ENCODE measurements at places on chromosomes 7 and 10.

GRCh38 chr10:131630772-131631258 lies 270.0 kb upstream of the PPP2R2D start:
- DNase-seq: no peak

- no peak for DNase-seq
Observed at GRCh38 chr10:90947030-90947960, 26.4 kb upstream of the ANKRD1 start.

DNA sequence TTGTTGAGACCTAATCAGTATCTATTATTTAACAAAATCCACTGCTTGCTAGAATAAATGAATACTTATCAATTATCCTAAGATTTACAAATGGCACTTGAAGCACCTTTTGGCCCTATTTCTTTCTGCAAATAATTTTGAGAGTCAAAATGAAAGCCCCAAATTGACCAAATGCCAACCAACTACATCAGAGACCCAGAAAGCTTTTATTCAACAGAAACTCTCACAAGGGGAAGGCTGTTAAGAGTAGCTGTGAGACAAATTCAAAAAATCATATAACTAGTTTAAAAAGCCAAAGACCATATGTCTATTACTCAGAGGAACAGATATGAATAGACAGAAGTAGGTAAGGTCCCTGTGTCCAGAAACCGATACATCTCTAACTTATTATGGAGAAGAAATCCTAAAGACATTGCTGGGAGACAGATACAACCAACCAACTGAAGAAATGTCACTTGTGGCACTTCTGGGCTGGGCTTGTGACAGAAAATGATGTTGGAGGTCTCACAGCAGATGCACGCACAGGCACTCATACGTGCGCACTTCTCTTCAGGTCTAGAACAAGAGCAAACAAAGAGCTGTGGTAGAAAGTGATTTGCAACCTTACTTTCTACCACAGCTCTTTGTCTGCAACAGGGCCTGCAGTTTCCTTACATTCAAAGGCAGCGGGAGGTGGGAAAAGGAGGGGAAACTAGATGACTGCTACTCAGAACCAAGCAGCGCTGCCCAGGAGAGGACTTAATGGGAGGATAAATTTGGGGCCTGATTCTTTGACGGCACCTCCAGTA lies 58.6 kb upstream of the KCNIP2 start:
- no peak for DNase-seq

- DNase-seq: no peak
Observed at GRCh38 chr7:108294595-108294994, 161.6 kb downstream of the NRCAM start.

GRCh38 chr7:107962817-107963216 lies 40.1 kb downstream of the LAMB1 start:
- DNase-seq: no peak

DNA sequence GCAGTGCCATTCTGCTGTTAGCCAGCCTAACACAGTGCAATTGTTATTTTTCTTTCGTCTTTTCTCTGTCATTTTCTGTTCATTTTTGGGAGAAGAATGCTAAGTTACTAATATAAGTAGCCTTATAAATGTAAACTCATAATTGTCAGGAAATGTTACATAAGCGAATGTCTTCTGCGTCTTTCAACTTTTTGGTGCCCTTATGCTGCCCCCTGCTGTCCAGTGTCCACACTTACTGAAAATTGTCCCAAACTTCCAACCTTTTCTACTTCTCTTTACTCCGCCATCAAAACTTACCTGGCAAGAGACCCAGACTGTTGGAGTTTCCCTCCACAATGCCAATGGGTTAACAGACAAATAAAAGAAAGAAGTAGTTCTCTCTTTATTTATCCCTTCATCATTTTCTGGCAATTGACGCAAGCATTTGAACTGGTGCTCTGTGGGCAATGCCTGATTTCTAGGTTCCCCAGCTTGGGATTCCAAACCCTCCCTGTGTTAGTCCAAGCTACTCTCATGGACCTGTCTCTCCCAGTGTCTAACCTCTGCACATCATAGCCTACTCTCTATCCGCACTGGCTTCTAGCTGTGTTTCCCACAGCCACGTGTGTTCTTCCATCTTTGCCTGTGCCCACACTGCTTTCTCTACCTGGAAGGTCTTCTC lies 21.0 kb upstream of the EPC1 start:
- no peak for DNase-seq

DNA sequence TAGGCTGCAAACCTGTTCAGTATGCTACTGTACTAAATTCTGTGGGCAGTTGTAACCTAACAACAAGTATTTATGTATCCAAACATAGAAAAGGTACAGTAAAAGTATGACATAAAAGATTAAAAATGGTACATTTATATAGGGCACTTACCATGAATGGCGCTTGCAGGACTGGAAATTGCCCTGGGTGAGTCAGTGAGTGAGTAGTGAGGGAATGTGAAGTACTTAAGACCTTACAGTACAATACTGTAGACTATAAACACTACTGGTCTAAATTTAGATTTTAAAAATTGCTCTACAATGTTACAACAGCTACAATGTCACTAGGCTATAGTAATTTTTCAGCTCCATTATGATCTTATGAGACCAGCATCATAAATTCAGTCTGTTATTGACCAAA lies 146.0 kb upstream of the GNAI1 start:
- DNase-seq: no peak

DNA sequence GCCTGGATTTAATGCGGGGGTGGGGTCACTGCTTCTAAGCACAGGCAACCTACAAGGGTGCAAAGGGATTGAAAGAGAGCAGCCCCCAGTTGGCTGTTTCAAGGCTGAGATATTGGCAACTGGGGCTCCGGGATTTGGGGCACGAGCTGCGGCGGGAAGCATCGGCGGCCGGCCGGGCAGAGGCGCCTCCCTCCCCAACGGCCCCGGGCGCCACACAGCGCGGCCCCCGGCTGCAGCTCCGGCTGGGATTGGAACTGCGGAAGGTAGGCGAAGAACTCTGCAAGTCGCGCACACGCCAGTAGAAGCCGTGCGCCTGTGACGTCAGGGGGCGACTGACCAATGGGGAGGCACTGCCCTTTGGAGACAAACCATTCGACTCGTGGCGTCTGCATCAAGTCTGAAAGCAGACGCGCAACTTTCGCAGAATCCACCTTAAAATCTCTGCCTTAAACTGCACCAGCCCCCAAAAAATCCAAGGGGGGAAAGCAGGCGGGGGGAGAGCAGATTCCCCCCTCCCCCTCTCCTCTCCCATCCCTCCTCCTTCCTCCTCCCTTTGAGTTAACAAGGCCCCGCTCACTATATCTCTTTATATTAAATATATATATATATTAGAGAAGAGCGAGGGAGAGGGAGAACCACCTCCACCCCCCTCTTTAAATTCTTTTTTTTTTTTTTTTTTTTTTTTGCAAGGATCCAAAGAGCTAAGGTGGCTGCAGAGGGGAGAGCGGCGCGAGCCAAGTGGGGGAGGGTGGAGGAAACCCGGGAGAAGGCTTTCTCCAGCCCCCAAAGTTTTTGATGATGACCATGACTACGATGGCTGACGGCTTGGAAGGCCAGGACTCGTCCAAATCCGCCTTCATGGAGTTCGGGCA lies at the start of gene DLX6:
TSS of gene DLX6 (plus strand) at position 371 of the 872 bp plus-strand sequence. CDS start at position 796, 425 bp downstream.
- no peak for DNase-seq

DNA sequence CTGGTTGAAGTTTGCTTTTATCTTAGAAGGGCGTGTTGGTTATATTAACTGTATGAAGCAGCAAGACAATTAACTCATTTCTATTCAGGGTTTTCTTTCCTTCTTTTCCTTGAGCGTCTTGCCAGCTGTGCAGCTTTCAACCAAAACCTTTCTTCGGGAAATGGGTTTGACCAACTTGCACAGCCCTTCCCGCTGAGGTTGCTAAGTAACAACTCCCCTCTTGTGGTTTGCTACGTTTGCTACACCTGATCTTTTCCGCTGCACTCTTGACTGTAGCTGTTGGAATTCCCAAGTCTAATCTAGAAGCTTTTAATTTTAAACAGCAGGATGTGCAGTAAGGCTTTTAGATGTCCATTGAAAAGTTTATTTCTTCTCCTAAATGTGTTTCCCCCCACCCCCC lies 116.9 kb downstream of the CDCA7L start:
- no peak for DNase-seq

DNA sequence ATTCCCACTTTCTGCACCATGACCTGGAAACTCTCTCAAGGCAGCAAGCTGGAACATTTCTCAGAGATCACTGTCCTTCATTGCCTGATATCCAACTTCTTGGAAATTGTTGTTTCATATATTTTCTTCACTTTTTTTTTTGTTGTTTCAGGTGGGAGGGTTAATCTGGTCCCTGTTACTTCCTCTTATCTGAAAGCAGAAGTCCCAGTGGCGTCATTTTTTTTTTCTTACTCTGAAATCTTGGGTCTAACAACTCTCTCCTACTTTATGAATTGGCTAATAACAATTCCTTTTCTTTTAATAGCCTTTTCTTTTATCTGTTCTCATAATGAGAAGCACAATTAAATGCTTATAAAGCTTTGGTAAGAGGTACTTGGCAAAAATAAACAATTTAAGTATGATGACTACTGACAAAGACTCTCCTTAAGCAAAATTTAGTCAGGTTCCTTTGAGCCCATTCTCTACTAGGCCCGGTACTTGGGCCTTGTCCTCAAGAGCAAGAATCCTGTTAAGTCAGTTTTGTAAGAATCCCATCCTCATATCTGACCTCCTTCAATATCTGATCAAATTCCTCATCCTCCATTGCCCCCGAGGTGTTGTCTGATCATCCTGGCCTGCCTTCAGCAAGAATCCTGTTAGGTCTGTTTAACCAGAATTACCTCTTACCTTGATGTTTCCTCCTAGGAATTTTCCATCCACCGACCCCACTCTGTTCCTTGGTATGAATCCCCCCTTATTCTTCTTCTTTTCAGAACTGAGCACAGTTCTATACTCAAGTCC lies 11.5 kb upstream of the CC2D2B start:
- no peak for DNase-seq

DNA sequence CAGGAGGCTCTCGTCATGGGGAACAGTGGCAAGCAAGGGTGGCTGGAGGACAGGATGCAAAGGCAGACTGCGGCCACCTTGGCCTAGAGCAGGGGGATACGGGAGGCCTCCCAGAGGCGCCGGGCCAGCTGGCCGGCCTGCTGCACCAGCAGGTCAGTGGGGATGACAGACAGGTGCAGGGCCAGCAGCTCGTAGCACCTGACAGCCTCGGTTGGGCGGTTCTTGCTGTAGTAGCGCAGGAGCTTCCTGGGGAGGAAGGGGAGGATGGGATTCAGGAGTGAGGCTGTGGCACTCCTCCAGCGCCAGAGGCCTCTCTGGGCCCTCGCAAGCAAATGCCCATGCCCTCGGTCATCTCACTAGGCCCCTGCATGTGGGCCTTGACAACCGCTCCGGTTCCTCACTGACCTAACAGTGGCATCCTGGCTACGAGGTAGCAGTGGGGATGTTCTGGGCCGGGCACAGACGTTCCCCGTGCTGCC lies 2.5 kb upstream of the PYROXD2 start:
- DNase-seq: no peak

DNA sequence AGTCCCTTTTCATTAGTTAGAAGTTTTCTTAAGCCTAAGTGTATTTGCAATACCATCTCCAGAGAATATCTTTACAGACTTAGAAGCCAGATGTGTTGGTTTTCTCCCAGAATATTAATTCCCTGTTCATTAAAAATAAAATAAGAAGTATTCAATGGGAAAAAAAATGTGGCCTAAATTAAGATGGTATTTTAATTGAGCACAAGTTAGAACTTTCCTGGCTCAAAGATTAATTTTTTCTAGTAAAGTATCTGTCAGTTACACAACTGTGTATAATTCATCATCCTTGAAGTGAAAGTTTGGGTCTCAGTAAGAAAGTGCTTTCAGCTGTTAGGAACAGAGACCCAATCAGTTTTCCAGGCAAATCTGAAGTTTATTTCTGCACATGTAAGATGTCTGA lies 1179.5 kb upstream of the C7orf33 start:
- no peak for DNase-seq

GRCh38 chr7:39761449-39761848 lies 138.1 kb downstream of the RALA start:
- no peak for DNase-seq

- DNase-seq: no peak
Observed at GRCh38 chr7:8172372-8173354, 89.3 kb downstream of the ICA1 start.

GRCh38 chr7:121336579-121336978 lies 7.8 kb downstream of the WNT16 start:
- DNase-seq: no peak

- DNase-seq: no peak
Observed at GRCh38 chr10:95373660-95374059, 82.9 kb upstream of the PDLIM1 start.

DNA sequence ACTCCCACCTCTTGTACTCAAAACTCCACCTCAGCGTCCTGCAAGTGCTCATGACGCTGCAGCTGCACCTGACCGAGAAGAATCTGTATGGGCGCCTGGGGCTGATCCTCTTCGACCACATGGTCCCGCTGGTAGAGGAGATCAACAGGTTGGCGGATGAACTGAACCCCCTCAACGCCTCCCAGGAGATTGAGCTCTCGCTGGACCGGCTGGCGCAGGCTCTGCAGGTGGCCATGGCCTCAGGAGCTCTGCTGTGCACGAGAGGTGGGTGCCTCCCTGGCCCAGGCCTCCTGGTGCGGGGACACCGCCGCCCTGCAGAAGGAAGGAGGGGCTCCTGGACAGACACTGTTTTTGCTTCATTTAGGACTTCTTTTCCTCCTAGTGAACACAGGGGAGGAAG lies 10.3 kb downstream of the INTS15 start:
- DNase-seq: no peak

DNA sequence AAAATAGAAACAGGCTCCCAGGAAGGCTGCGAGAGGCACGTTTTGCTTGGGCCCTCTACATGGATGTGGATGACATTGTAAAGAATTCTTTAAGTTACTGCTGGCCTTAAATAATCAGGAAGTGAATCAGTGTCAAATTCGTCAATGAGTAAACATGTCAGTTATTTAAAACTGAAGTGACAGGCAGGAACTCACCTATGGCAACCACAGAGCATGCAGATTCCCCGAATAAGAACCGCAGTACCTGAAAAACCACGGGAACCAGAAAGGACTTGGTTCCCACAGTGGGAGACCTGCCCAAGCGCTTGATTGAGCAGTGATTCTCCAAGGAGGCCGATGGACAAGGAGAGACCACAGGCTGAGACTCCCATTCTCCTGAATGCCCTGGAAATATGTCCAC lies 351.2 kb upstream of the AKR1E2 start:
- no peak for DNase-seq
